Naive thymus-derived CD8-positive, alpha-beta T cell (primary cell): ENCODE measurements at places on chromosomes 4 and X. TPM values are rescaled to one million over a fixed set of nuclear protein-coding genes. Genes with fewer than 3 reads are reported as not detected.

DNA sequence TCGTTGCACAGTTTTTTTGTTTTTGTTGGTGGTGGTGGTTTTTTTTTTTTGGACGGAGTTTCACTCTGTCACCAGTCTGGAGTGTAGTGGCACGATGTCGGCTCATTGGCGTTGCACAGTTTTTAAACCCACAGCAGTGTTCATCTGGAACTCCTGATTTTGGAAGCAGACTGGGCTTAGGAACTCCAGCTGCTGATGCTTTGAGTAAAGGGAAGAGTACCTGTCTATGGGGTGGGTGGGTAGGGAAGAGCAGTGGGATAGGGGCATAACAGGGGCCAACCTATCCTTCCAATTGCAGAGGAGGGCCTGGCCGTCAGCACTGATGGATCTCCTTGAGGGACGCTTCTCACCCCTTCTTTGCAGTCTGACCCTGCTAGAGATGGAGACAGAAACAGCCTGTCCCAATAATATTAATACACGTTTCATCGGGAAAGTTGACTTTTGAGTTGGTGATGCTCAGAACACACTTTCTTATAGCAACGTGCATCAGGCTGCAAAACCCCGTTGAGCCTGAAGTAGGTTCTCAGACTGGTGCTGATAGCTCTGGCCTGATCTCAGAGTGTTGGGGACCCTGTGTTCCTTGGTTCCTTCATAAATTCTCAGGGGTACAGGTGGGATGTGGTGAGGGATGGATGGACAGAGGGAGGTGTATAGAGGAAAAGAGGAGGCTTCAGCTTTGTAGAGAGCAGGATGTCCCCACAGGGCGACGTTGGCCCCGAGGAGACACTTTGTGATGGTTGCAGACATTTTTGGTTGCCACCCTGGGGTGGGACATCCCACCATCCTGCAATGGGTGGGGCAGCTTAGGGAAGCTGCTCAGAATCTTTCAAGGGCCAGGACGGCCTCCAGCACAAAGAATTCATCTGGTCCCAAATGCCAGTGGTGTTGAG is 2.3 kb downstream of the CD99 start:
- no peak for DNase-seq
- no peaks in the 10 kb centered on the region for H3K27me3 ChIP-seq
- peak overlapping the region; percentile 87 for H3K27ac ChIP-seq
- H3K4me3 ChIP-seq = peak overlapping the region; percentile 92
- peaks cover 67% of the 10 kb centered on the region for H3K4me1 ChIP-seq

GRCh38 chrX:138287205-138287877 is 424.2 kb downstream of the FGF13 start:
- H3K4me1 ChIP-seq = no peaks in the 10 kb centered on the region
- H3K36me3 ChIP-seq = no peaks in the 10 kb centered on the region
- no peak for DNase-seq
- H3K27ac ChIP-seq = no peak overlapping the region
- H3K4me3 ChIP-seq = no peak overlapping the region

DNA sequence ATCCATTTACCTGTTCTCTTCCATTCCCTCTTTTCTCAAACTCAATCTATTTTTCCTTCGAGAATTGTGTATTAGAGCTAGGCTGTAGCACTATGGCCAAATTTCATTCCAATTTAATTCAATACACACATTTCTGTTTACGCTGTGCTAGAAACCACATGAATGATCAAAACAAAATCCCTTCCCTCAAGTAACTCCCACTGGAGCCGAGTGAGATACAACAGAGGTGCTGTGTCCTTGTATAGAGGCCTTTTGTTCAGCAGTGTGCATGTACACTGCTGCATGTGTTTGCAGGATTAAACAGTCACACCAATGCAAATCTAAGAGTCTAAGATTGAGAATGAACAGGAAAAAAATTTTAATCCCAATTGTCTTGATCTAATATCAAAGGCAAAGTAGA is 734.2 kb downstream of the RAPGEF2 start:
- no peak for DNase-seq
- H3K27me3 ChIP-seq = no peaks in the 10 kb centered on the region
- H3K4me1 ChIP-seq = no peaks in the 10 kb centered on the region
- peaks cover 4% of the 10 kb centered on the region for H3K36me3 ChIP-seq

DNA sequence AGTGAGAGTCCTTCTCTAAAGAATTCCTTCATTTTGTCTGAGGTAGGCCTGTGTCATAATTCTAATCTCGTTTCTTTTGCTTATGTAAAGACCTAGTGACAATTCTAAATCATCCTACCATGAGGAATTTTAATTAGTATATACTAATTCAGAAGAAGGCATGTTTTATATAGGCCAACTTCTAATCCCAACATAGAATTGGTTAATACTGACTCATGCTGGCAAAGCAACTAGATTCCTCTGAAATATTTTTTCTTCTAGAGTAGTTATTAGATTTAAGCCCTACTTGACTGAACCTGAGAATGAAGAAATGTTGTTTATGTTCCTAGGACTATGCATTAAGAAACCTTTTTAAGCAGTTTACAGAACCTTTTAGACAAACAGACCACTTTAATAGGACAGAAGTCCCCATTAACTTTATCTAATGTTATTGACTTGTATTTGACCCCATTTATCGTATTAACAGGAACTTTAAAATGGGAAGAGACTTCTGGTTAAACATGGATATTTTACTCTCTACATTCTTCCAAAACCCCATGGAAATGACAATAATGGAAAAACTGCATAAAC is 56.1 kb upstream of the EIF1AX start:
- DNase-seq = no peak
- H3K4me3 ChIP-seq = no peak overlapping the region
- H3K27me3 ChIP-seq = no peaks in the 10 kb centered on the region
- peaks cover 5% of the 10 kb centered on the region for H3K36me3 ChIP-seq
- H3K27ac ChIP-seq = no peak overlapping the region

DNA sequence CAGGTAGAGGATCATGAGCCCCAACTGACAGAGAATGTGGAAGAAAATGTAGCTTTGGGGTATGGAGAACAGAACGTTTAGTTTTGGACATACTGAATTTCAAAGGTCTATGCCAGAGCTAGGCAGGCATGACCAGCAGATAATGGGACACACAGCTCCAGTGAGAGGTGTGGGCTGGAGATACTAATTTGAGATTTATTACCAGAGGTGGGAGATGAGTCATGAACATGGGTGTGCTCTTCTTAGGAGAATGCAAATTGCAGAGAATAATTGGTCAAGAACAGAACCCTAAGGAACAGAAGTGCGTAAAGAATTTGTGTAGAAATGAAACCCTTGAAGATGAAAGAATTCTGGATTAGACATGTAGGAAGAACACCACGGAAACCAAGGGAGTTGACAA is 125.2 kb downstream of the PACRGL start:
- no peak overlapping the region for H3K4me3 ChIP-seq
- H3K27ac ChIP-seq = no peak overlapping the region
- H3K36me3 ChIP-seq = peaks cover 5% of the 10 kb centered on the region
- H3K27me3 ChIP-seq = no peaks in the 10 kb centered on the region
- H3K4me1 ChIP-seq = no peaks in the 10 kb centered on the region

DNA sequence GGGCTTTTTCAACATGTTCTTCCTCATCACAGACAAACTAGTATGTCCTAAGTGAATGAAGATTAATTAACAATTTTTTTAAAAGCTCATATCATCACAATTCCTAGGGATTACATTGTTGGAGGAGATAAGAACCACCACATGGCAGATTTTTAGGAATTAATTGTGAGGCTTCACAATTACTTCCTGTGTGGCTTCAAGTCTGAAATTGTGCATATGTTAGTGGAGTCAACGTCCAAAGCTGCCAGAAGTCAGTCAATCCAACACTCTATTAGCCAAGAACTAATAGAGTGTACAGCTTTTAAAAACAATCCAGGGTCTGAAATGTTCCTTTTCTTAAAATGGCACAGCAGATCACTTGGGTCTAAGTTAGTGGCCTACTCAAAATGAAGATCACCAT is 49.3 kb upstream of the C1QTNF7 start:
- H3K27me3 ChIP-seq = no peaks in the 10 kb centered on the region
- H3K4me3 ChIP-seq = no peak overlapping the region
- DNase-seq = no peak
- no peak overlapping the region for H3K27ac ChIP-seq
- peaks cover 16% of the 10 kb centered on the region for H3K4me1 ChIP-seq

- no peaks in the 10 kb centered on the region for H3K4me1 ChIP-seq
- no peaks in the 10 kb centered on the region for H3K36me3 ChIP-seq
- no peak overlapping the region for H3K27ac ChIP-seq
Observed at GRCh38 chr4:52005604-52006273, 14.4 kb downstream of the LRRC66 start.

- H3K4me1 ChIP-seq = peaks cover 24% of the 10 kb centered on the region
- no peak overlapping the region for H3K27ac ChIP-seq
- no peak overlapping the region for H3K4me3 ChIP-seq
- no peak for DNase-seq
Observed at GRCh38 chr4:39331191-39331590, 35.0 kb downstream of the RFC1 start.

GRCh38 chrX:69037786-69038185 is 127.5 kb downstream of the PJA1 start:
- H3K4me3 ChIP-seq = no peak overlapping the region
- H3K27ac ChIP-seq = no peak overlapping the region
- H3K36me3 ChIP-seq = peaks cover 5% of the 10 kb centered on the region
- DNase-seq = no peak
- no peaks in the 10 kb centered on the region for H3K27me3 ChIP-seq
- H3K4me1 ChIP-seq = peaks cover 2% of the 10 kb centered on the region

- no peak for DNase-seq
- no peak overlapping the region for H3K27ac ChIP-seq
- no peaks in the 10 kb centered on the region for H3K4me1 ChIP-seq
- no peaks in the 10 kb centered on the region for H3K27me3 ChIP-seq
- peaks cover 27% of the 10 kb centered on the region for H3K36me3 ChIP-seq
Observed at GRCh38 chr4:151678048-151678872, 82.5 kb downstream of the GATB start.

- H3K4me1 ChIP-seq = peaks cover 4% of the 10 kb centered on the region
- no peaks in the 10 kb centered on the region for H3K36me3 ChIP-seq
- H3K4me3 ChIP-seq = peak overlapping the region; percentile 94
- no peaks in the 10 kb centered on the region for H3K27me3 ChIP-seq
Observed at GRCh38 chrX:74923942-74924448, 1.3 kb downstream of the NEXMIF start.

DNA sequence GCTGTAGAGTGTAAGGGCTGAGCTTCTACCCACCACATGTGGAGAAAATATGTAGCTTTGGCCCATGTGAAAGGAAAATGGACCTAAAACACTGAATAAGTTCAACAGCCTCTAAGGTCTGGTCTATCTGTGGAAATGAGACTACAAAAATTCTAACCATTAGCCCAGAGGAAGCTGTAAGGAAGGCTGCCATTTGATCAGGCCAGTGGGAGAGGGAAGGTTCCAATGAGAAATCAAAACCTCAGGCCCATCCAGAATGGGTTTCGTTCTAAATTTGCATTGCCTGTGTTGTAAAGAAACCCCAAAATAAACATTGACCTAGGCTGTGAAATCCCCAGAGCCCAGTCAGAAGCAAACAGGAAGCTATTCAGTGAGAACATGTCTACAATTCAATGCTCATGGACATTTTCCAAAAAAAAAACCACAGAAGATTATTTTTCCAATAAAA is 320.4 kb upstream of the SLC7A11 start:
- no peaks in the 10 kb centered on the region for H3K4me1 ChIP-seq
- no peaks in the 10 kb centered on the region for H3K36me3 ChIP-seq
- DNase-seq = no peak
- no peaks in the 10 kb centered on the region for H3K27me3 ChIP-seq

GRCh38 chr4:141216002-141216761 is 4.5 kb upstream of the ZNF330 start:
- peaks cover 4% of the 10 kb centered on the region for H3K4me1 ChIP-seq
- no peak overlapping the region for H3K27ac ChIP-seq
- H3K4me3 ChIP-seq = no peak overlapping the region
- no peaks in the 10 kb centered on the region for H3K36me3 ChIP-seq
- DNase-seq = no peak
- peaks cover 11% of the 10 kb centered on the region for H3K27me3 ChIP-seq

The GABRG1 gene
- total RNA-seq = not detected

The ZCCHC12 gene
- total RNA-seq = 0.26 TPM

The WWC2 gene
- 7.4 TPM for total RNA-seq

The SYTL5 gene
- total RNA-seq = not detected
